Myometrial cell (primary cell): ENCODE measurements at places on chromosomes 7 and 10. TPM values are rescaled to one million over a fixed set of nuclear protein-coding genes. Genes with fewer than 3 reads are reported as not detected.

ELFN1 gene
- total RNA-seq = 0.29 and 0.89 TPM in 2 replicates

HTRA1 gene
- total RNA-seq = 49.6 and 64.0 TPM in 2 replicates

NPTX2 gene
- total RNA-seq = not detected in 2 replicates

AZGP1 gene
- not detected in 2 replicates for total RNA-seq

ZSCAN25 gene
- total RNA-seq = 7.3 and 18.5 TPM in 2 replicates

CTAGE8 gene
- 0.18 and 0.29 TPM in 2 replicates for total RNA-seq

UCN3 gene
- not detected in 2 replicates for total RNA-seq

SNCG gene
- total RNA-seq = 16.1 and 25.4 TPM in 2 replicates

SAMD9 gene
- 8.4 and 14.4 TPM in 2 replicates for total RNA-seq

EBLN1 gene
- not detected in 2 replicates for total RNA-seq

C7orf57 gene
- 0.18 TPM in 1 of 2 replicates, not detected in the other for total RNA-seq

LIPN gene
- total RNA-seq = not detected in 2 replicates

PDE1C gene
- 0.18 and 0.86 TPM in 2 replicates for total RNA-seq

MLXIPL gene
- total RNA-seq = not detected in 2 replicates

STOX1 gene
- total RNA-seq = not detected in 2 replicates

ABCB4 gene
- total RNA-seq = 0.29 TPM in 1 of 2 replicates, not detected in the other
